NCI-H526 treated with DMSO at 0.1 percent for 48 hours (cell line): ENCODE measurements at places on chromosomes 6 and 20.

DNA sequence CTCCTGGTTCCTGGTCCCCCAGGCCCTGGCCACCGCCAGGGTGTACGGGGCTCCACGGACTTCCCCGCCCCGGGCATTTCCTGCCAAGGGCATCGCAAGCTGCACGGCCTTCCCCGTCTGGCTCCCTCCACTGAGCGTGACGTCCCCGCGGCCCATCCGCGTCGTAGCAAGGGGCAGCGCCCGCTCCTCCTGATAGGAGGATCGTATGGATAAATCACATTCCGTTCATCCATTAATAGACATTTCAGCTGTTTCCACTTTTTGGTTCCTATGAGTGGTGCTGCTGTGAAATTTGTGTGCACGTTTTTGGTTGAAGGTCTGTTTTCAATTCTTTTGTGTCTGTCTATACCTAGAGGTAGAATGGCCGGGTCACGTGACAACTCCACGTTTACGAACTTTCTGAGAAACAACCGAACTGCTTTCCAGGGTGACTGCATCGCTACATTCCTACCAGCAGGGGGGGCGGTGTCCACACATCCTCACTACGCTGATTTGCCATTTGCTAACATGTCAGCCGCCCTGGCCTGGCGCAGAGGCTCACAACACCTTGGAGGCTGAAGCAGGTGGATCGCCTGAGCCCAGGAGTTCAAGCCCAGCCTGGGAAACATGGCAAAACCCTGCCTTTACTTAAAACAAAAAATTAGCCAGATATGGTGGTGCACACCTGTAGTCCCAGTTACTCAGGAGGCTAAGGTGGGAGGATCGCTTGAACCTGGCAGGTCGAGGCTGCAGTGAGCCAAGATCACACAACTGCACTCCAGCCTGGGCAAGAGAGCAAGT lies 37.7 kb downstream of the KCNQ2 start:
- DNase-seq, result peak; percentile 80

DNA sequence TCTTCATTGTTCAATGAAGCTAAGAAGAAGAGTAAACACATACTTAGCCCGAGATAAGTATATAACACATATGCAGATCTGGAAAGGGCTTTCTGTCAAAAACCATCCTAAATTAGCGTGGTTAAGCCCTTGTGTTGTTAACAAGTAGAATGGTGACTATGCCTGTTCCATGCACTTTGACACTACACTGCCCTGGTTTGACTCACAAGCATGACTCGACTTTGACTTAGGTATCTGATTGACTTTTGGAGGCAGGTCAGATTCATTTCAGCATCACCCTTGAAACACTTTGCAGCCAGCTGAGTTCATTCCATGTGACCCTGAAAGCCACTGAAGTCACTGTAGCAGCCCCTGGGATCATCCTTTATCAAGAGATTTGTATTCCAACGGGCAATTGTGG lies 239.8 kb downstream of the TBX18 start:
- no peak for DNase-seq

GRCh38 chr6:135686784-135687301 lies 164.7 kb upstream of the PDE7B start:
- no peak for DNase-seq

- no peak for DNase-seq
These were observed 2.4 kb downstream of the AGPAT4 start for GRCh38 chr6:161271343-161272030.

DNA sequence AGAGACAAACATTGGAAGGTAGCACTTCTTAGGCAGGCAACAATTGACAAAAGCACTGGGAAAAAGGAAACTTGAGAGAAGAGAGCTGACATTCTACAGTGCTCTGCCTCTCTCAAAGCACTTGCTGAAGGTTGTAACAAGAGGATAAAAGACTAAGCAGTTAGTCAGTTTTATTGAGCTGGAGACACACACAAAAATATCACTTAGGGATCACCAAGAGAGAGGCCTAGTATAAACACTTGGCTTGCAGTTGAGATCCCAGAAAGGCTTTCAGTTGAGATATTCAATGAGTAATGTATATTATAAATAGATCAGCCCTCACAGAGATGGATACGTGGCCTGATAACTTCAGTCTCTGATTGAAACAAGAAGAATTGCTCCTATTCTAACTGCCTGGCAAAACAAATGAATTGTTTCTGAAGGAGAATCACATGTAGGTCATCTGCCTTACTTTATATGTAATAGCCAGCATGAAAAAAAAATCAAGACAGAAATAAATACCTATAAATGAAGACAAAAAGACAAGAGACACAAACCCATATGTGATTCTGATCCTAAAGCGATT lies 747.2 kb upstream of the MAN1A1 start:
- DNase-seq, result no peak

- DNase-seq, result no peak
These were observed 21.0 kb downstream of the RNASET2 start for GRCh38 chr6:166935353-166935752.

DNA sequence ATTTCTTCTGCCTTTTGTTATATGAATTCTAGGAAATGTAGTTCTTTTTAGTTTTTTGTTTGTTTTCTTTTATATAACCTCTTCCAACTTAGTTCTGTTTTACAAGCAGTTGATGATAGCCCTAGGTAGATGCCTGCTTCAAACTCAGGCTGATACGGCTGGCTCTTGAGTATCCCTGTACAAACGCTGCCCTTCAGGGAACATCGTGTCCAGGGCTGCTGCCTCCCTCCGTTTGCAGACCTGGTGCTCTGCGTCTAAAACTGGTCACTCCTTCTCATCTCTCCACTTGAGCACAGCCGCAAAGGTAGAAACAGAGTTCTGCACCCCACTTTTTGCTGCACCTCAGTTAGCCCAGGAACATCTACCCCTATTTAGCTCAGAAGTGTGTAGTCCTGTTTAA lies 310.1 kb downstream of the PRL start:
- no peak for DNase-seq

- no peak for DNase-seq
These were observed 386.7 kb downstream of the HACE1 start for GRCh38 chr6:104473021-104473429.

GRCh38 chr6:34234667-34235306 lies 1.9 kb upstream of the HMGA1 start:
- DNase-seq, result no peak

GRCh38 chr20:41483553-41483930 lies 116.9 kb upstream of the EMILIN3 start:
- DNase-seq, result no peak

DNA sequence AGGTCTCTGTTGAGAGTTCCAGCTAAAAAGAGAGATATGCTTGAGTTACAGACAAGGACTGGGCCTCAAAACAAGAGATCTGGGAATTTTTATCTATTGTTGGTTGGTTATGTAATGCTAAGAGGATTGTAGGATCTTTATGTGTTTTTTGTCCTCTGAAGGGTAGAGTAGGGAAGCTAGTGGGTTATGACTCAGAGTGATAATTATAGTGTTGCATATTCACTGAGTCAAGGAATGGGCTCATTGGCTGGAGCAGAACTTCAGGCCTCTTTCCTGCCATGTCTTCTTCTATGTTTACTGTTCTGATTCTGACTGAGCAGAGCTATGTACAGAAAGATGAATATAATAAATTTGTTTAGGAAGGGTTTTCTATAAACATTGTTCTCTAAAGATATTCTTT lies 66.1 kb upstream of the NOX3 start:
- DNase-seq, result no peak

DNA sequence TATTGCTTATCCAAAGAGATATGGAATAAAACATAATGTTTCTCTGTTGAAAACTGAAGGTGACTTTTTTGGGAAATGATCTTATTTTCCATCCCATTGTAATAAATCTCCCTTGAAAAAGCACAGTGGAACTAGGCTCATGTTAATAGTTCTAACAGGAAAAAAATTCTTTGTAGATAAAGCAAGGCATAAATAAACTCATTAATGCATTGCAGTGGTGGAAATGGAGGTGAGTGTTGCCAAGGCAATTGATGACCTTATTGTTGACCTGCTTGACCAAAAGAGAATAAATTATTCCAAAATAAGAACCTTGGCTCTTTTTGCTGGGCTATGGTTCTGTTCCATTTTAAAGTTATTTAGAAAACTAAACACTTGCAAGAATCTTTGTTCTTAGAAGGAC lies 55.2 kb downstream of the TRMT11 start:
- no peak for DNase-seq

DNA sequence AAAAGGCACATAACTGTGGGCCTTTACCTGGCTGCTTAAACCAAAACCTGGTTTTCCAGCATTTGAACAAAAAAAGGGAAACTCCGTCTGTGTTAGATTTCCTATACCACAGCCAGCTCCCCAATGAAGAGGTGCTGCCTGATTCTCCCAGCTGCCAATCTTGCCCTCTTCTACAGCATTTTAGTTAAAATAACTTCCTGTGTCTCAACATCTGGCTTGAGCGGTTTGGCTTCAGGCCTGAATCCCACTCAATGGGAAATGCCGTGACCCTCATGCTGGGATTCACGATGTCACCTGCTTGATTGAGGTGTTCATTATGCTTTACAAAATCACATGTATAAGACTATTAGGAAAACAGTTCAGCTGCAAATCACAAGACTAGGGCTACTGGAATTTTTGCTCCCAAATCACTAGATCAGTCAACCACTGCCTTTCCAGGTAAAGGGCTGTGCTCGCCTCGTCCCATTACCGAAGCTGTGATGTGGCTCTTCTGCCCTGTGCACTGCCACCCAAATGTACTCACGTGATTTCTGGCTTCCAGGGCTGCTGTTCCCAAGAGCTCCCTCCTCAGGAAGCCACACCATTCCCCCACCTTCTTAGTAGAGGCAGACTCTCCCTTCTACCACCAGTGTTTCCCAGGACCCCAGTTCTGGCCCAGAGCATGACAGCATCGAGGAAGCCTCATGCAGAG lies 94.6 kb downstream of the PSMG4 start:
- no peak for DNase-seq

DNA sequence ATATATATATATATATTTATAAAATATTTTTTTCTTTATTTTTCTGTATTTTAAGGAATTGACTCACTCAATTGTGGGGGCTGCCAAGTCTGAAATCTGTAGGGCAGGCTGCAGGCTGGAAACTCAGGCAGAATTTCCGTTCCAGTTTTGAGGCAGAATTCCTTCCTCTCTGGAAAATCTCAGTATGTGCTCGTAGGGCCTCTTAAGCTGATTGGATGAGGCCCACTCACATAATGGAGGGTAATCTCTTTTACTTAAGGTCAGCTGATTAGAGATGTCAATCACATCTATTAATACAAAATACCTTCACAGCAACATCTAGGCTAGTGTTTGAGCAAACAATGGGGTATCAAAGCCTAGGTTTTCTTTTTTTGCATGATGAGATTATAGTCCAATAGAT lies 244.7 kb upstream of the RNF24 start:
- no peak for DNase-seq

- no peak for DNase-seq
These were observed 36.3 kb upstream of the SLC4A11 start for GRCh38 chr20:3275064-3275935.

DNA sequence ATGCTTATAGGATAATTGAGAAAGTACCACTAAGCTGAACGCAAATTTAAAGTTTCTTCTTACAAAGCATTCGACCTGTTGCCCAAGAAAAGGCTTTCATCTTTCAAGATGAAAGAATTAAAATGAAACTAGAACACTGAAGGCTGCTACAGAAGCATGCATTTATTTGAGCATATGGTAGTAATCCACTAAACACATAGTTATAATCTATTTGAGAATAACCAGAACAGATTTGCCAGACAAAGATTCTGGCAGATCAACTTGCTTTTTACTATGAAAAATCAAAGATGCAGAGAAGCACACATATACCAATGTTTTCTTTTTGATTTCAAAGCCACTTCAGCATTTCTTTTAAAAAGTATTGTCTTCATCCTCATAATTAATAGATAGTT lies 412.2 kb downstream of the UTRN start:
- no peak for DNase-seq

DNA sequence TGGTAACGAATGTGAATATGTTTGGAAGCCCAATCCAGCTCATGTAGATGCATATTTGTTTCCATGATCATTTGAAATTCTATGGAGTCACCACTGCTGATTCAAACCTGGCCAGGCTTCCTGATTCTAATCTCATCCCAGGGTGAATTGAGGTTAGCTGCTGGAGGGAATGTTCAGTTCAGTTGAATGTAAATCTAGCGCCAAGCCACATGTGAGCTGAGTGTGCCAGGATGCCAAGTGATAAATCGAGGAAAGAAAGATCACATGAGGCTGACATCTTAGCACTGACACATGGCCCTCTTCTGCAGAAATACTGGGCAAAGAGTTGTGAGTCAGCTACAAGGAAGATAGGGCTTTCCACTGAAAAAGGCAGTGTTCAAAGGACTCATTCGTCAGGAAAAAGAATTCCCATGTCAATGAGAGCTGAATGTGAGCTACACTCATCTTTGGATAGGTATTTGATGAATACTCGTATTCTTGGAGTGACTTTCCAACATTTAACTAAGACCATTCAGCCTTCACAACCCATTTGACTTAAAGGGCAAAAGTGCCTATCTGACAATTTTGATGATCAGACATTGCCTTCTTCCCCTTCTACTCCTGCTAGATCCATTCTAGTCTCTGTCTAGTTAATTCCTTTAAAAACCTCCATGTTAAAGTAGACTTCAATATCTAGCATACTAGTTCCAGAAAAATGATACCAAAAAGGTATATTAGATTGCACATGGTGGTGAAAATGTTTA lies 172.1 kb downstream of the MTFR2 start:
- DNase-seq, result no peak

GRCh38 chr6:34243131-34243771 lies 5.6 kb downstream of the SMIM29 start:
- no peak for DNase-seq

- no peak for DNase-seq
These were observed 2.7 kb downstream of the PAQR8 start for GRCh38 chr6:52364480-52365166.

DNA sequence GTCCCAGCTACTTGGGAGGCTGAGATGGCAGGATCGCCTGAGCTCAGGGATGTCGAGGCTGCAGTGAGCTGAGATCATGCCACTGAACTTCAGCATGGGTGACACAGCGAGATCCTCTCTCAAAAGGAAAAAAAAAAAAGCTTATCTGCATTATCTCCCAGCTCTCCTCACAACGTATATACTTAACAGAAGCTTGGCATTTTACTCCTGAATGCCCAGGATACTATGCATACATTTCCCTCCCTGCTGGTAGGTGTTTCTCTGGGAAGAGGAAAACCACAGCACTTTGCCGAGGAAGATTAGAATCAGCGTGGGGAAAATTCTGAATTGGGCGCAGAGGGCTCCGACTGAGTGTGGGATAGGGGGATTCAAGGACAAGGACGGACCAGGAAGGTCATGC lies 800.6 kb downstream of the DHX35 start:
- DNase-seq, result no peak

GRCh38 chr6:27178407-27178730 lies 69.1 kb upstream of the PRSS16 start:
- no peak for DNase-seq

- DNase-seq, result no peak
These were observed 169.0 kb downstream of the TBC1D7 start for GRCh38 chr6:13159300-13159699.

DNA sequence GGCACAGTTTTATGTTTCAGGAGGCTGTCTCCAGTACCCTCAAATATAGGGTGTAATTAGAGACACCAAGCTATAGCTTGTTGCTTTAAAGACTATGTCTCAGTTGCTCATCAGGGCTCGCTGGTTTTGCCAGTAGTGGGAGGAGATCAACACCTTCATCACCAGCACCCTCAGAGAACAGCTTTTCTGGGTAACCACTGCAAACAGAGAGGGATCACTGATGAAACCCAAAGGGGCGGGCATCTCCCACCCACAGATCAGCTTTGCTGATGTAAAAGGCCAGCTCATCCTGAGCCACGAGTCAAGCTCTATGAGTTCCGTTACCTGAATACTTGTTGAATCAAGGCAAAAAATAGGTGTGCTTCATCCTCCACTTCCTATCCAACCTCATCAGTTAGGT lies 187.7 kb downstream of the AIG1 start:
- DNase-seq, result no peak

GRCh38 chr6:7905416-7905815 lies 5.2 kb downstream of the TXNDC5 start:
- DNase-seq, result no peak
